ENCODE measurements at places on chromosomes 7 and 10.

DNA sequence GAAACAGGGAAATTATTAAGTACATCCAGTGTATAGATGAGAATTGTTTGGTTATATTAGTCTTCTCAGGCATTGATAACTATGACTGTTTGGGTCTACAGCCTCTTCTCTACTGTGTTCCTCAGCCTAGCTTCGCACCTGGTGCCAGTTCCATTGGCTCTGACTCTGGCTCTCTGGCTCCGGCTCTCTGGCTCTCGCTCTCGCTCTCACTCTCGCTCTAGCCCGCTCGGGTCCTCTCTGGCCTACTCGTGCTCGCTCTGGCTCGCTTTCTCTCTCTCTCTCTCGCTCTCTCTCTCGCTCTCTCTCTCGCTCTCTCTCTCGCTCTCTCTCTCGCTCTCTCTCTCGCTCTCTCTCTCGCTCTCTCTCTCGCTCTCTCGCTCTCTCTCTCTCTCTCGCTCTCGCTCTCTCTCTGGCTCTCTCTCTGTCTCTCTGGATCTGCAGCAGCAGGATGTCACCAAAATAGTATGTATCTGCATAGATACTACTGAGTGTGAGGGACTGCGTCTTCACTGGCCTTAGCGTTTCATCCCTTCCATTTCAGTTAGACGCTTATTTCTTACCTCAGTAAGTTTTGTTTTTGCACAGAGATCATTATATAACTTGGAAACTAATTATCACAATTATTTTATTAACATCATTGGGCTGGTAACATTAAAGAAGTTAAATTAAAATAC is 6.5 kb upstream of the SSBP1 start:
- no peak for DNase-seq

- no peak for DNase-seq
Measured at GRCh38 chr7:92075455-92076158, 58.7 kb downstream of the CYP51A1 start.

DNA sequence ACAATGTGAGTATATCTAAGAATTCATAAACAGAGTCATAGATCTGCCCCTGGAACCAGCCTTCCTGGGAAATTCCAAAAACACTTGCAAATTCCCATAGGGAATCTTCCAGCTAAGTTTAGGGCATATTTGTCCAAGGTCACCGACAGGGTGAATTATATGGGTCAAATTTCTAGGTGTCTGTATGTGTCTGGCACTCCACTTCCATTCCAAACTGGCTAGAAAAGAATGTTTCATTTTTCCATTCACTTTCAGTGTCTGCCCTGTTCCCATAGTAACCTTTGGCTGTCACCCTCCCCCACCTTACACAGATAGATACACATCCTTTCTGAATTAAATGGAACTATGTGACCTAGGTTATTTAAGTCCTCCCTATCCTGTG is 230.9 kb downstream of the CREB5 start:
- DNase-seq = no peak

GRCh38 chr7:108592646-108593201 is 23.1 kb downstream of the DNAJB9 start:
- no peak for DNase-seq

- no peak for DNase-seq
Measured at GRCh38 chr7:43615558-43616145, 32.7 kb downstream of the STK17A start.

DNA sequence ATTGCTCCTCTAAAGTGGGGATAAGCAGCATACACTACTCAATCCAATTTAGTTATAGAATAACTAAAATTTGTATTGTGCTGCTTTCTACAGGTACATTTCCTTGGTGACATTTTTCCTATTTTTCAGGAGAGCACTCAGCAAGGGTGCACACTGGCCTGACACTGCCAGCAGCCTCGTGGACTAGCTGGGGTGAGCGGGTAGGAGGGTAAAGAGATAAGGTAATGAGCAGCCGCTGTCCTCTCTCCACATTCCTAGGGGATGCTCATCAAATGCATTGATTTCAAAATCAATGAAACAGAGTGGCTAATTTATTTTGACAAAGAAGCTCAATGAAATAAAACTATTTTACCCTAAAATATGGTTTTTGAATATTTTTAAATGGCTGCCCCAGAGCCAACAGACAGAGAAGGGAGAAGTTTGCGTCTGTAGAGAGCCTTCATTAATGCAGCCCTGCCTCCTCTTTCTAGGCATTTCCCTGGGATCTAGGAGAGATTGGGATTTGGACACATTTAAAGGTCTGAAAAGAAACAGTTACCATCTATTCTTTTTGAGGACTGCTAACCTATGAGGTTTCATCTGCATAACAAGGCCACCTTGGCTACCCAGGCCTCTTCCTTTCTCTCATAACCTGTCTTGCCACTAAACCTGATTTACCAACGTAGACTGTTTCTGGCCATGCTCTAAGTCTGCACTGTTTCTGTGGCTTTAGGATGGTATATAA is 561.0 kb downstream of the IPMK start:
- DNase-seq = no peak
